NCI-H1436 treated with DMSO at 0.1 percent for 48 hours (cell line): ENCODE measurements at places on chromosomes 16 and 17.

- DNase-seq: no peak
Measured at GRCh38 chr17:54979657-54980056, 11.1 kb downstream of the STXBP4 start.

DNA sequence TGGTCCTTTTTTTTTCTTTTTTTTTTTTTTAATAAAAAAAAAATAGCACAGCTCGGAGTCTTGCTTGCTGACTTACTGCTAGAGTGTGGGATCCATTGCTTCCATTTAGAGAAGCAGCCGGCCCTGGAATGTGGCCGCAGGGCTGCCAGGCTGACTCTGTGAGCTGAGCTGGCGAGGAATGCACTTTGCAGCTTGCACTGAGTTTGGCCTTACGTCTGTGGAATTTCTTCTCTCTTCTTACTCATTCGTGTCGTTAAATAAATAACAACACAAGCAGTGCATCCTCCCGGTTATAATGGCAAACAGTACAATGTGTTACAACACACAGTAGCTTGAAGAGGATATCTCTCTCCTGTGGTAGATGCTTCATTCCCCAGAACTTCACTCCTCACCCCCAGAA, 69.2 kb downstream of the PRKCB start:
- no peak for DNase-seq

DNA sequence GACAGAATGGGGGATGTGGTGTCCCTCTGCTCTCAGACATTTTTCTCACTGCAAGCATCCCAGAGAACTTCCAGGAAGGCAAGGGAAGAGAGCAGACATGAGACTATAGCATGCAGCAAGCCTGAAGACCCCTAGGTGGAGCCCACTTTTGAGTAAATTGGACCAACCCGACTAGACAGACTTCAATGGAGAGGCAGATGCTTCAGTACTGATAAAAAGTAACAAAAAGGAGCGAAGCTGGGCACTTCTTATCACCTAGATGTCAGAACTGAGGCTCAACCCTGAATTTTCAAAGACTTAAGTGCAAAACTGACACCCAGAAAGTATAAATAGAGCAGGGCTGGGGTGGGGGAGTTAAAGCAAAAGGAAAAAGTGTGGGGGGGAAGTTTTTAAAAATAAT, 130.8 kb downstream of the PMP22 start:
- DNase-seq: no peak

- no peak for DNase-seq
Measured at GRCh38 chr17:2060681-2061440, 6.0 kb downstream of the HIC1 start.

GRCh38 chr16:68416057-68417046, 32.0 kb downstream of the SMPD3 start:
- DNase-seq: peak; percentile 37

DNA sequence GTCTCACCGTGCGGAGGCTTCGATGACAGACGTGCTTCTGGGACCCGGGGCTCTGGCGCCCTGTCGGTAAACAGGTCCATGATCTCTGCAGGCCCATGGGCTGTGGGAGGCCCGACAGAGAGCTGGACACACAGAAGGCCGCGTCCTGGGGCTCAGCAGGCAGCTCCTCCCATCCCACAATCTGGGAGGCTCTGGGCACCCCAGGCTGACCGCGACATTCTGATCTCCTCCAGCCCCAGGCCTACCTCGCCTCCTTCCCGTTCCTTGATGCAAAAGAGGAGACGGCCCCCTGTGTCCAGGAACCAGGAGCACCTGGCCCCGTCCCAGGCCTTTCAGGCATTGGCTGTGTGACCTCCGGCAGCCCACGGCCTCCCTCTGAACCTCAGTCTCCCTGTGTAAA, 23.3 kb downstream of the TRARG1 start:
- DNase-seq: no peak

GRCh38 chr17:19009970-19010369, 5.4 kb upstream of the FAM83G start:
- DNase-seq: no peak

GRCh38 chr17:64126918-64127317, 3.0 kb downstream of the ERN1 start:
- no peak for DNase-seq

- no peak for DNase-seq
Measured at GRCh38 chr17:66277191-66277590, 25.2 kb upstream of the PRKCA start.

DNA sequence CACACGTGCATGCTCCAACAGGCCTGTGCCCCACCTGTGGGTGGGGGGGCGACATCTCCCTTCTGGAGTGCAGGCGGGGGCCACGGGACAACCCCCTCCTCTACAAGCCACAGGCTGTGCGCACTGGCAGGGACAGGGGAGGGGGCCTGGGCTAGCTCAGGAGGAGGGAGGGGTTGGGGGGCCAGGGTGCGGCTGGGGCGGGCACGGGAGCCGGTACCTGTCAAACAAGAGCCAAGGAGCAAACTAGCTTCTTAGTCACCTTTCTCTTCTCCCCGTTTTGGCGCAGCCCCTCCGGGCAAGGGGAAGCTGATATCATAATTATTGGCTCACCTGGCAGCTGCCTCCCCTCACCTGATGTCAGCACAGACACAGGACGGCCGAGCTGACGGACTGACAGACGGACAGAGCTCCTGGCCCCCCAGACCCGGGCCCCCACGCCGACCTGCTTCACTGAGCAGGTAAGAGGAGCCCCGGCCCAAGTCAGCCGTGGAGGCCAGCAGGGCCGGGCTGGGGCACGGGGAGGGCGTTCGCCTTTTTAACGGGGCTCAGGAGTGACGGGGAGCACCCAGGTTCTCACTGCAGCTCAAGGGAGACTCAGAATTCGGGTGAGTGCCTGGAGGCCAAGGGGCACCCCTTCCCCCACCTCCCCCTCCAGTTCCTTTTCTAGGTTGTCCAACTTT, at the start of gene FOXN1:
Gene FOXN1, plus strand, starts transcription at position 363 of the 680 bp plus-strand sequence. CDS start 17,622 bp downstream, outside the sequence.
- DNase-seq: no peak

DNA sequence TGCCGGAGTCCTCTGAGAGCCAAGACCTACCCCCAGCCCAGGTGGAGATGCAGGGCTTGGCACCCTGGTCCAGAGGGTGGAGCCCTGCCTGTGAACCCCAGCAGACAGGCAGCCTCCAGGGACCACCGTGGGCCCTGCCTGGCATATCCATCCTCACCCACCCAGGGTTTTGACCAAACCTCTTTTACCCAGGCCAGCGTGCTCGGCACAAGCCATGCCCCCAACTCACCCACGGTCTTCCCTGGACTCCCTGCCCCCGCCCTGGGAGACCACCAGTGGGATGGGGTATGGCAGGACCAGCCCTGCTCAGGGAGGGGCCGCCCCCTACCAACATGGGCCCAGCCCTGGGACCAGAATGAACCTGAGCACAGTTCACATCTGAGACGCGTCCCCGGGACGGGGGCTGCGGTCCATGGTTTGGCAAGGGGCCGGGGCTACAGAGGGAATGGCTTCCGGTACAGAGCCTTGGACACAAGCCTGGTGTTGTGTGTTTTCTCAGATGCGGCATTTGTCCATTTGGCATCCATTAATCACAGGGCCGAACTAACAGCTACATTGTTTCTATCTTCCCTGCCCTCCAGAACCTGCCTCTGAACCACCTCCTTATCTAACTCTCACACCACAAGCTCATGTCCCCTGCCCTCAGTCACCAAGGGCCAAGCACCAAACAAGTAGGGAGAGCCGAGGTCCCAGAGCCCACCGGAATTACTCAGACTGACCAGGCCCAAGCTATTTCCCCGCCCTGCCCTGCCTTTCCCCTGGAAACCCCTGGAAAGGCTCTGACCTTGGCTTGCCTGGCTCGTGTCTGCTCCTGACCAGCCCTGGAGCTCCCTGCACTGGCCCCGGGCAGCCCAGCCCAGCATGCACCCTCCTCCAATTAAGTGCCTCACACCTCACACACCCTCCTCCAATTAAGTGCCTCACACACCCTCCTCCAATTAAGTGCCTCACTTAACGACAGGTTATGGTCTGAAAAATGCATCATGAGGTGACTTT, 14.1 kb downstream of the HS3ST6 start:
- no peak for DNase-seq

DNA sequence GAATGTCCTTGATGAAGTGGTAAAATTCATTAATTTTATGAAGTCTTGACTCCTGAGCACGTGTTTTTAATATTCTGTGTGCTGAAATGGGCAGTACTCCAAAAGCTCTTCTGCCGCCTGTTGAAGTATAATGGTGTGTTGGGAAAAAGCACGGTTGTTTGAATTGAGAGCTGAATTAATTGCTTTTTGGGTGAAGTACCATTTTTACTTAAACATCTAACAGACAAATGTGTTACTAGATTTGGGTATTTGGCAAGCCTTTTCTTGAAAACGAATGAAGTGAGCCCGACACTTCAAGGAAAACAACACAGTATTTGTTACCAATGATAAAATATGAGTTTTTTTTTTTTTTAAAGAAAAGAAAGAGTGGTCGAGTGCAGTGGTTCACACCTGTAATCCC, 22.5 kb downstream of the WWP2 start:
- no peak for DNase-seq

DNA sequence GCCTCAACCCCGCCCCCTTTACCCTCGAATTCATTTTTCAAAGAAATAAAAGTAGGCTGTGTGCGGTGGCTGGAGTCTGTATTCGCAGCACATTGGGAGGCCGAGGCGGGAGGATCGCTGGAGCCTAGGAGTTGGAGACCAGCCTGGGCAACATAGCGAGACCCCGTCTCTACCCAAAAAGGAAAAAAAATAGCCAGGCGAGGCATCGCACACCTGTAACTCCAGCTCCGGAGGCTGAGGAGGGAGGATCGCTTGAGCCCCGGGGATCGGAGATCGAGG, 671 bp upstream of the TOP2A start:
- no peak for DNase-seq

DNA sequence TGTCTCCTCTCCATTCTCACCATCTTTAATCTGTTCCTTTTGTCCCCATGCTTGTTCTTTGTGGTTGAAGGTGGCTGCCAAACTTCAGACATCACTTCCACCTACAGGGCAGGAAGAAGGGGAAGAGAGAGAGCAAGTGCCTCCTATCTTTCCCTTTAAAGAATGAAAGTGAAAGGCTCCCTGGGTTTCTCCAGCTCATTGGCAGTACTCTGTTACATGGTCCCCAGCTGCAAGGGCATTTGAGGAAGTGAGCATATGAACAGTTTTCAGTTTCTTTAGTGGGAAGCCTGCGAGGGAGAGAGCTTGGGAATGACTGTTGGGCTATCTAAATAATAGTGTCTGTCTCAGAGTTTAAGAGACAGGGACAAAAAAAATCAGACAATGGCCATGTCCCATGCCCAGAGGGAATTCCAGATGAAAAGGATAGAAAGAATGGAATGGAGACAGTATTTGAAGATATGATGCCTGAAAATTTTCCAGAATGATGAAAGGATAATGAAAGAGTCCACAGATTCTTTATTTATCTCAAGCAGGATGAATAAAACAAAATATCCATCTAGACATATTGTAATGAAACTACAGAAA, 159.9 kb downstream of the LGALS9B start:
- no peak for DNase-seq
